ENCODE measurements at places on chromosomes 5 and 9. TPM values are rescaled to one million over a fixed set of nuclear protein-coding genes. Genes with fewer than 3 reads are reported as not detected.

Gene FLT4
- 1.9 TPM for total RNA-seq

Gene NMUR2
- 0.24 TPM for total RNA-seq

Gene BOD1
- 65.4 TPM for total RNA-seq

Gene SKP2
- total RNA-seq = 22.5 TPM

Gene RIMOC1
- total RNA-seq = 20.8 TPM

Gene PCDHGB6
- 5.7 TPM for total RNA-seq

Data from epithelial cell of alveolus of lung (primary cell).